Stimulated activated CD8-positive, alpha-beta memory T cell treated with anti-CD3 and anti-CD28 coated beads, Interleukin-2, amount 100 ng/mL, for 48 hours (primary cell): ENCODE measurements at places on chromosomes 6 and 20.

- peak; percentile 60 for DNase-seq
Measured at GRCh38 chr20:2206957-2207769, 88.6 kb upstream of the TGM3 start.

DNA sequence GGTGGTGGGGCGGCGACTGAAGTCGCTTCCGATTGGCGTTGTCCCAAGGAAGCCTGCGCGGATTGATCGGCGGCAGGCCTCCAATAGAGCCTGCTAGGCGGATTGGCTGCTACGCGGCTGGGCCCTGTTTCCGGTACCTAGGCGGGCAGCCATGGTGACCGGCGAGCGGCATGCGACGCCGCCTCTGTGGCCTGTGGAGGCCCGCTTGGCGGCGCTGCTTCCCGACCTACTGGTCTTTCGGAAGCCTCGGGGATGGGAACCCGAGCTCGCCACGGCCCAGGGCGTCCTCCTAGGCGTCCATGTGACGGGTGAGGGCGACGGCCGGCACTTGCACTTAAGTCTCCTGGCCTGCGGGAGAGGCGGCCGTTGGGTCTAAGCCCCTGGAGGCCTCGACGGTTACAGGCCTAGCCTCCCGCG, 28.1 kb downstream of the NFYA start:
- DNase-seq: no peak

- peak; percentile 31 for DNase-seq
Measured at GRCh38 chr6:135114355-135115145, 59.9 kb upstream of the HBS1L start.

GRCh38 chr20:38423541-38423940, 11.6 kb downstream of the SNHG17 start:
- DNase-seq: no peak

DNA sequence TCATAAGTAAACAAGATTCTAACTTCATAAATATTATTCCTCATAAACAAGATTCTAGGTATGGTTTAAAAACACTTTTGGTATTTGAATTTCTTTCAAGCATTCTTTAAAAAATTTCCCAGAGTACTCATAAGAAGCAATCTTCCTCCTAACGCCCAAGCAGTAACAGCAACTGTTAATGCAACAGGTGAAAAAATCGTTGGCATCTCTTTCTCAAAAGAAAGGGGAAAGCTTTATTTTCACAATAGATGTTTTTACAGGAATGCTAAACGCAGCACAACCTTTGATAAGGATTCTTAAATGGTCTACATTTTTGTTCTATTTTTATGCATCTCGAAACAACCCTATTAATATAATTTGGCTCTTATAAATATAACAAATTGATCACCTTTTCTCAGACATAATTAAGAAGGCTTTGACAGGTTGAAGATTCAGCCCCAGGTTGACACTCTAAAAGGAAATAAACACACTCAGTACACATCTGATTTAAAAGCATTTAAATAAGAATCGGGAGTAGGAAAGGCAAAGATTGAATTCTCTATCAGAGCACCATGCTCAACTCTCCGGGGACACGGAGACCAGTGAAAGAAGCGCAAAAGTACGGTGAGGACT, 634 bp downstream of the AHI1 start:
- DNase-seq: no peak

DNA sequence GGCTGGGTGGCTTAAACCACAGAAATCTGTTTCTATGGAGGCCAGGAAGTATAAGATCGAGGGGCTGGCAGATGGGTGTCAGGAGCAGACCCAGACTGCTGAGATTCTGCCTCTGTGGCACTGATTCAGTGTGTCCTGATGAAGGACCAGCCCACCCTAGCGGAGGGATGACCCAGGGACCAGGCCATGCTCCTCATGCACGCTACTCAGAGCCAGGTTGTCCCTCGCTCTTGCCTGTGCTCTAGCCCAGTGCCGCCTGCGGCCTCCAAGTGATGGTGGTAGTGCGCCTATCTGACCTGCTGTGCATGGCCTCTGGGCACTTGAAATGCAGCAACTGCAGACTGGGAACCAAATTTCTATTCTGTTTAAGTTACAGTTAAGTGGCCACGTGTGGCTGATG, 13.1 kb upstream of the APMAP start:
- DNase-seq: no peak
